ENCODE measurements at places on chromosomes 6 and 20. TPM values are rescaled to one million over a fixed set of nuclear protein-coding genes. Genes with fewer than 3 reads are reported as not detected.
A peak's percentile ranks its signal among the peaks of the same experiment; 100 is the strongest.

HLA-DQA1 gene
- not detected for polyA plus RNA-seq

SYCP2L gene
- 0.82 TPM for polyA plus RNA-seq

PPP1R14C gene
- polyA plus RNA-seq = not detected

ADGRF1 gene
- polyA plus RNA-seq = not detected

C6orf52 gene
- 0.71 TPM for polyA plus RNA-seq

PPP1R16B gene
- 0.91 TPM for polyA plus RNA-seq

GNRH2 gene
- 0.31 TPM for polyA plus RNA-seq

- peak overlapping the region; percentile 39 for H3K4me3 ChIP-seq
- no peaks in the 10 kb centered on the region for H3K27me3 ChIP-seq
- H3K27ac ChIP-seq = no peak overlapping the region
- no peaks in the 10 kb centered on the region for H3K36me3 ChIP-seq
Measured at GRCh38 chr6:116461932-116462885, 1.0 kb downstream of the CALHM6 start.

DNA sequence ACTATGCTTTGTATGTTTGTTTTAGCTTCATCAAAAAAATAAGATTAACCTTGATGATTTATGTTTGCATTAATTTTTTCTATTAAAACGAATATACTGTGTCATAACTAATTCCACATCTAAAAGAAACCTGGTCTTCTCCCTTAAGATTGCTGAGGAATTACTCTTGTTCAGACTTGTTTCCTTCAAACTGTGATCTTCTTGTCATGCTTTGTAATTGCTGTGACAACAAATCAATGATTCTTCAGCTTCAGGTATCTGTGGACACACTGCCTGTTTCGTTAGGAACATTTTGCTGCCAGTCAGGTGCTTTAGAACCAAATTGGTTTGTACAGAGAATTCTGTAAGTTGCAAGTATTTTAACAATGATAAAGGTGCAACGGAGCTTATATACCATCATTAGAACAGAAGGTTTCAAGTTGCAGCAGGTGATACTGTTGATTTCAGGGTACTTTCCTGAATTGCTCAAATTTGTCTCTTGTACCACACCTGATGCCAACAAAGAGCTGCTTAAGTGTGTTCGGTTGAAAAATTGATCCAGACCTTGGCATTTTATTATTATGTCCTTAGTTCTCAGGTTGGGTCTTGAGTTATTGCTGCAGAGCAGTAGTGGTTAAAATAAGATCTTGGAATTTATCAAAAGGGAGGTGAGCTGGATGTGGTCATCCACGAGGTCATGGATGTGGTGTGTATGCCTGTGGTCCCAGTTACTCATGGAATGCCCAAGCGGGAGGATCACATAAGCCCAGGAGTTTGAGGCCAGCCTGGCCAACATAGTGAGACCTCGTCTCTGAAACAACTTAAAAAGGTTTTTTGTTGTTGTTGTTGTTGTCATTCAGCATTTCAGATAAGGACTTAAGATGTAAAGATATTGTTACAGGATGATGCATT is 19.5 kb downstream of the SYTL3 start:
- H3K4me1 ChIP-seq = no peaks in the 10 kb centered on the region
- H3K27ac ChIP-seq = no peak overlapping the region
- no peaks in the 10 kb centered on the region for H3K36me3 ChIP-seq
- DNase-seq = no peak

GRCh38 chr6:73236144-73236750 is 11.0 kb upstream of the KHDC1L start:
- H3K27ac ChIP-seq = no peak overlapping the region
- DNase-seq = no peak
- no peak overlapping the region for H3K4me3 ChIP-seq
- no peaks in the 10 kb centered on the region for H3K27me3 ChIP-seq
- H3K4me1 ChIP-seq = peaks cover 16% of the 10 kb centered on the region

GRCh38 chr6:12026833-12027232 is 14.7 kb downstream of the HIVEP1 start:
- H3K4me1 ChIP-seq = peaks cover 21% of the 10 kb centered on the region
- no peak overlapping the region for H3K27ac ChIP-seq
- no peaks in the 10 kb centered on the region for H3K27me3 ChIP-seq
- no peak overlapping the region for H3K4me3 ChIP-seq
- H3K36me3 ChIP-seq = peaks cover 43% of the 10 kb centered on the region

- no peak overlapping the region for H3K4me3 ChIP-seq
- DNase-seq = no peak
- no peaks in the 10 kb centered on the region for H3K27me3 ChIP-seq
- no peak overlapping the region for H3K27ac ChIP-seq
- H3K36me3 ChIP-seq = no peaks in the 10 kb centered on the region
- H3K4me1 ChIP-seq = no peaks in the 10 kb centered on the region
Measured at GRCh38 chr6:13872681-13873080, 52.1 kb upstream of the RNF182 start.

DNA sequence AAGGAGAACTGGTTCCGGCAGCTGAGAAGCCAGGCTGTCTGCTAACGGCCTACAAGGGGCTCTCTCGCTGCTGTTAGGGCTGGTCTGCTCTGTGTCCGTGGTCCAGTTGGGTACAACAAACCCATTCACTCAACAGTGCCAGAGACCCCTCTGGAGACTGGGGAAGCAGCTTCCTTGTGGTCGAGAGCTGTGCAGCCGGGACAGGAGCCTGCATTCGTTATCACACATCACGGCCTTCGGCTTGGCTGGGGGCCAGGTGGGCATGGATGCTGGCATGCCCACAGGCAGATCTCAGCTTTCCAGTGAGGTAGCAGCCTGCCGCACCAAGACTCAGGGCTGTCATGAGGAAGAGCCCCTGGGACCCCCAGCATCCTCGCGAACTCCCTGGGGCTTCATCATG is 124.7 kb downstream of the PREX1 start:
- DNase-seq = peak; percentile 64
- peaks cover 6% of the 10 kb centered on the region for H3K4me1 ChIP-seq
- no peak overlapping the region for H3K4me3 ChIP-seq
- no peaks in the 10 kb centered on the region for H3K36me3 ChIP-seq
- no peak overlapping the region for H3K27ac ChIP-seq

DNA sequence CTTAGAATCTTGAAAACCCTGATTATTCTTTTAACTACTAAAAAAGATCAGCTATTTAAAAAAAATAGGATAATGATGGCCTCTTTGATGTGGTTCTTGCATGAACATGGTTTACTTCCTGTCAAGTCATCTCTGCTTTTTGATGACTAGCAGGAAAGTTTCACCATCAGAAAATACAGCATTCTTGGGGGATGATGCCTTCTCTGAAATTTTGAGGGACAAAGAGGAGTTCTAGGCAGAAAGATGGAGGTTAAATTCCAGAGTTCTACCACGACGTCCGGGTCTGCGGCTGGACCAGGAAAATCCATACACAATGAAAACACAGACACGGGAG is 130.4 kb downstream of the OLIG3 start:
- no peaks in the 10 kb centered on the region for H3K36me3 ChIP-seq
- no peaks in the 10 kb centered on the region for H3K27me3 ChIP-seq
- H3K27ac ChIP-seq = no peak overlapping the region
- DNase-seq = no peak
- H3K4me3 ChIP-seq = no peak overlapping the region
- H3K4me1 ChIP-seq = no peaks in the 10 kb centered on the region

- H3K36me3 ChIP-seq = no peaks in the 10 kb centered on the region
- H3K4me3 ChIP-seq = no peak overlapping the region
- DNase-seq = no peak
- H3K4me1 ChIP-seq = no peaks in the 10 kb centered on the region
Measured at GRCh38 chr6:150641398-150642139, 41.9 kb downstream of the PLEKHG1 start.

- no peaks in the 10 kb centered on the region for H3K27me3 ChIP-seq
- H3K36me3 ChIP-seq = no peaks in the 10 kb centered on the region
- H3K27ac ChIP-seq = no peak overlapping the region
- H3K4me1 ChIP-seq = no peaks in the 10 kb centered on the region
Measured at GRCh38 chr6:73542891-73543290, 22.1 kb upstream of the EEF1A1 start.

- no peaks in the 10 kb centered on the region for H3K27me3 ChIP-seq
- DNase-seq = no peak
- H3K27ac ChIP-seq = no peak overlapping the region
- H3K36me3 ChIP-seq = no peaks in the 10 kb centered on the region
Measured at GRCh38 chr6:39137245-39137644, 22.3 kb upstream of the SAYSD1 start.

DNA sequence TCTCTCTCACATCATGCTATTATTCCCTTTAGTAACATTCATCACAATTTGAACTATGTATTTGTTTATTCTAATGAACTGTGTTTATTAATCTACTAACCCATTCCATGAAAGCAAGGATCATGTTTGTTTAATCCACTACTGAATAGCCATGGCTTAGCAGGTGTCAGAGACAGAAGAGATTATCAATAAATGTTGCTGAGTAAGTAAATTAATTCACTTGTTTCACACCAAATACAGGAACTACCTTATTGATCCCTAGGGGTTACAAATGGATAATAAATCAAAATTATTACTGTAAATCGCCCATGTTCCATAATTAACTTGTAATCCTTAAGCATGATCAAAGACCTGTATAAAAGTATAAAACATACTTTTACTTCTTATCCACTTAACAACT is 76.6 kb downstream of the PHIP start:
- H3K36me3 ChIP-seq = peaks cover 81% of the 10 kb centered on the region
- H3K27me3 ChIP-seq = no peaks in the 10 kb centered on the region
- H3K27ac ChIP-seq = no peak overlapping the region
- DNase-seq = no peak
- H3K4me3 ChIP-seq = no peak overlapping the region
- no peaks in the 10 kb centered on the region for H3K4me1 ChIP-seq

- no peaks in the 10 kb centered on the region for H3K36me3 ChIP-seq
- DNase-seq = no peak
- H3K27ac ChIP-seq = no peak overlapping the region
- H3K27me3 ChIP-seq = no peaks in the 10 kb centered on the region
- H3K4me3 ChIP-seq = no peak overlapping the region
Measured at GRCh38 chr6:48743738-48744137, 632.7 kb upstream of the PTCHD4 start.

DNA sequence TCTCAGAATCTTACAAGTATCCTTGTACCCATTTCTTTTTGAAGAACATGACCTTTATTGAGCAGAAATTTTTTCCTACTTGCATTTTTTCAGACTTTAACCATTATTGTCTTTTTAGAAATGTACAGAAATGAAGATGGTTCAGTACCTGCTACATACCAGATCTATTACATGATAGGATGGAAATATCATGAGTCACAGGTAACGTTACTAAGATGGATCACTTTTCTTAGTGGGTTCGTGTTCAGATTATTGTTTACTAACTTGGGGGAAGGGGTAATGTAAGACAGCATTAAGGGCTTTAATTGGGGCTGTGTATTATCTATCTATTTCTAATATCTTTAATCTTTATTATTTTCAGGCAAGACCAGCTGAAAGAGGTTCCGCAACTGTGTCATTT is 31.9 kb downstream of the NDUFAF5 start:
- H3K4me3 ChIP-seq = no peak overlapping the region
- no peak overlapping the region for H3K27ac ChIP-seq
- H3K27me3 ChIP-seq = no peaks in the 10 kb centered on the region
- DNase-seq = no peak
- H3K36me3 ChIP-seq = peaks cover 67% of the 10 kb centered on the region
- peaks cover 10% of the 10 kb centered on the region for H3K4me1 ChIP-seq

- DNase-seq = no peak
- H3K36me3 ChIP-seq = peaks cover 2% of the 10 kb centered on the region
- no peaks in the 10 kb centered on the region for H3K27me3 ChIP-seq
- H3K4me3 ChIP-seq = no peak overlapping the region
- peaks cover 51% of the 10 kb centered on the region for H3K4me1 ChIP-seq
Measured at GRCh38 chr20:63500151-63500901, 1.4 kb upstream of the EEF1A2 start.

DNA sequence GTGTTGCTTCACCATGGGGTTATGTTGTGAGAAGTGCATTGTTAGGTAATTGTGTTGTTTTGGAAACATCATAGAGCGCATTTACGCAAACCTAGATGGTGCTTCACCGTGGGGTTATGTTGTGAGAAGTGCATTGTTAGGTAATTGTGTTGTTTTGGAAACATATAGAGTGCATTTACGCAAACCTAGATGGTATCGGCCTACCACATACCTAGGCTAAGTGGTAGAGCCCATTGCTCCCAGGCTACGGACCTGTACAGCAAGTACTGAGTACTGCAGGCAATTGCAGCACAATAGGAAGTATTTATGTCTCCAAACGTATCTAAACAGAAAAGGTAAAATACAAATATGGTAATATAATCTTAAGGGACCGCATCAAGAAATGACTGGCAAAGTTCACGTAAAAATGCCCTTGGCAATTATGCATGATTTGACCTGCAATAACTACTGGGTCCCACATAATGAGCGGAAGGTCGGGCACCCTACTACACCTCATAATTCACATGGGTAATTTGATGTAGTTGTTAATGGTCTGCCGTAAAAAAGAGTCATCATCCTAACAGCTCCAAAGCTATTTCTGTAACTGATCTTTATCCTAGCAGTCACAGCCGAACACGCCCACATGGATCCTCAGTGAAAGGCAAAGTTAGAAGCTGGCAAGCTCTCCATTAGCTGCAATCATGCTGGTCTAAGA is 76.0 kb downstream of the RSPH3 start:
- no peak overlapping the region for H3K27ac ChIP-seq
- no peaks in the 10 kb centered on the region for H3K27me3 ChIP-seq
- H3K4me3 ChIP-seq = no peak overlapping the region
- H3K36me3 ChIP-seq = no peaks in the 10 kb centered on the region

DNA sequence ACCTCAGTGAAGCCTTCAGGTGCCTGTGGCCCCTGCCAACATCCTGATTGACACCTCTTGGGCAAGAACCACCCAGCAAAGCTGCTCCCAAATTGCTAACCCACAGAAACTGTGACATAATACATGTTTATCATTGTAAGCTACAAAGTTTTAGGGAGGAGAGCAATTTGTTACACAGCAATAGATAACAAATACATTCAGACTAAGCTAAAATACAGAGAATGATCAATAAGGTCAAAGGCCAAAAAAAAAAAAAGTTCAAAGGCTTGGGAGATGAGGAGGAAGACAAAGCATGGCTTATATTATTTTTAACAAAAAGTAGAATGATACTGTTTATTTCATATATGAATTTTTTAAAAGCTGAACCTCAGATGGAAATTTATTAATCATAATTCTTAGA is 105.9 kb downstream of the ID4 start:
- no peaks in the 10 kb centered on the region for H3K27me3 ChIP-seq
- H3K4me1 ChIP-seq = no peaks in the 10 kb centered on the region
- H3K36me3 ChIP-seq = no peaks in the 10 kb centered on the region
- no peak for DNase-seq

- H3K4me1 ChIP-seq = no peaks in the 10 kb centered on the region
- no peak overlapping the region for H3K4me3 ChIP-seq
- H3K27ac ChIP-seq = no peak overlapping the region
- H3K36me3 ChIP-seq = no peaks in the 10 kb centered on the region
Measured at GRCh38 chr20:19361790-19362189, 149.3 kb downstream of the SLC24A3 start.

GRCh38 chr6:168088161-168089053 is 9.4 kb upstream of the FRMD1 start:
- no peaks in the 10 kb centered on the region for H3K27me3 ChIP-seq
- no peak overlapping the region for H3K27ac ChIP-seq
- DNase-seq = no peak
- no peaks in the 10 kb centered on the region for H3K36me3 ChIP-seq
- H3K4me1 ChIP-seq = no peaks in the 10 kb centered on the region

- H3K4me3 ChIP-seq = no peak overlapping the region
- no peaks in the 10 kb centered on the region for H3K27me3 ChIP-seq
- peaks cover 5% of the 10 kb centered on the region for H3K4me1 ChIP-seq
- H3K36me3 ChIP-seq = no peaks in the 10 kb centered on the region
Measured at GRCh38 chr20:24497851-24498250, 28.4 kb downstream of the SYNDIG1 start.
